HFFc6 (cell line): ENCODE measurements at places on chromosomes 6 and 20. TPM values are rescaled to one million over a fixed set of nuclear protein-coding genes. Genes with fewer than 3 reads are reported as not detected.

DNA sequence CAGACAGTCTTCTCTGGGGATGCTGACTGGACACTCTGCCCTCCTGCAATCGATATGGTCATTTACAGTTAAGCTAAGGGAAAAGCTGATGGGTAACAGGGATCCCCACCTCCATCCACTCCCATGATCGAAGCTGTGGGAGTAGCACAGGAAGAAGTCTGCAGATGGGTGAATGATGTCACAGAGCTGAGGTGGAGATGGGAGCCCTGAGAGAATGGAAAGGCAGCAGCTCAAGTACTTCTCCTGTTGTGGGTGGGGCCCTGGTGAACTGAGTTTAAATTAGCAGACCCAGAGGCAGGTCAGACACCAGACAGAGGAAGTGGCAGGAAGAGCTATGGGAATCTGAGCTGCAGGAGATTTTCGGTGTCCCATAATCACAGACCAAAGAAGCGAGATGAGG, 29.0 kb downstream of the HDGFL1 start:
- no peak for DNase-seq
- H3K27me3 ChIP-seq, result no peaks in the 10 kb centered on the region; the same call in 1 of the 2 replicates
- no peak overlapping the region for H3K27ac ChIP-seq
- H3K4me3 ChIP-seq, result no peak overlapping the region
- H3K4me1 ChIP-seq, result no peaks in the 10 kb centered on the region
- peaks cover 10% of the 10 kb centered on the region for H3K36me3 ChIP-seq

CLDN20 gene
- not detected in 3 replicates for total RNA-seq

DNA sequence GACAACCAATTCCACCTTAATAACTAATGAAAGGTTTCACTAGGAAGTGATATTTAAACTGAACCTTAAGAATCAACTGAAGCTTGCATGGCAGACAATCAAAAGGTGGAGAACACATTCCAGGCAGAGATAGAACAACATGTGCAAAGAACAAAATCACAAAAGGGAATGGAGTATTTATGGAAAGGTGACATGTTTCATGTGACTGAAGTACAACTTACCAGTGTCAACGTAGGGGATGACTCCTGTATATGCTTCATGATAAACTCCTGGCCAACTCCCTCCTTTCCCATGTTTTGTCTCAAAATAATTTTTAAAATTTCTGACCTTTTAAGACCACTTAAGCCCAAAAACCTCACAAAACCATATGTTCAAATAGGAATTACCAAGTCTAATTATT, 6.6 kb downstream of the PLN start:
- no peak for DNase-seq
- H3K4me3 ChIP-seq, result no peak overlapping the region
- H3K27me3 ChIP-seq, result no peaks in the 10 kb centered on the region
- peaks cover 48% of the 10 kb centered on the region for H3K4me1 ChIP-seq
- peaks cover 6% of the 10 kb centered on the region; the same call in 1 of the 2 replicates for H3K36me3 ChIP-seq
- H3K27ac ChIP-seq, result no peak overlapping the region

WFDC12 gene
- not detected in 3 replicates for total RNA-seq

DNA sequence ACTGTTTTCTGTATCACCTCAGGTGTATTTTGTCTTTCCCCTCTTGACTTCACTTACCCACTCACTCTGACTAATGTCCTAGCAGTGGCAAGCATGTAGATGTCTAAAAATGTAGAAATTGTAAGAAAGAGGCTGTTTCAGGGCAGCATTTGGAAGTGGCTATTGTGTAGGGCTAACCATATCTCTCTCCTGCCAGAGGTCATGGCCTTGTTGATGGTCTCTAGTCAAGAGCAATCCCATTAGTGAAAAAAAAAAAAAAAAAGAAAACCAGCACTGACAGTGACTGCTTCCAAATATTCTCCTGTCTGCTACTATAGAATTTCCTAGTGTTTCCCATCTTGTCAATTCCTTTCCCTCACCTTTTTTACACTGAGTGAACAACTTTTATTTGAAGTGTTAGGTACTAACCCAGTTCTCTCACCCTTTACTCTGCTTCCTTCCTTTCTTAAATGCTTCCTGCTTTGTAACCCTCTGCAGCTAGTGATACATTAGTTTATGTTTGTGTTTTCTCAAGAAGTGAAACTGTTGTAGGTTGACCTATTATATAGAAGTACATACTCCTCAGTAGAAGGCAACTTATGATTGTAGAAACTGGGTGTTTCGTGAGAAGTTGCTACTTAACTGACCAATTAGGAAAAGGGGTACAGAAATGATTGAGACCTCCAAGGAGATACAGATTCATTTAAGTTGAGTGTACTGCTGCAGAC, 174.1 kb upstream of the PTPRK start:
- no peak for DNase-seq
- H3K4me1 ChIP-seq, result peaks cover 38% of the 10 kb centered on the region
- H3K36me3 ChIP-seq, result no peaks in the 10 kb centered on the region
- no peak overlapping the region for H3K27ac ChIP-seq
- H3K27me3 ChIP-seq, result peaks cover 2% of the 10 kb centered on the region; the same call in 1 of the 2 replicates

- no peaks in the 10 kb centered on the region for H3K4me1 ChIP-seq
- H3K36me3 ChIP-seq, result no peaks in the 10 kb centered on the region
- DNase-seq, result no peak
- no peaks in the 10 kb centered on the region for H3K27me3 ChIP-seq
- no peak overlapping the region for H3K4me3 ChIP-seq
- no peak overlapping the region for H3K27ac ChIP-seq
Observed at GRCh38 chr20:52993076-52993475, 20.9 kb downstream of the TSHZ2 start.

DNA sequence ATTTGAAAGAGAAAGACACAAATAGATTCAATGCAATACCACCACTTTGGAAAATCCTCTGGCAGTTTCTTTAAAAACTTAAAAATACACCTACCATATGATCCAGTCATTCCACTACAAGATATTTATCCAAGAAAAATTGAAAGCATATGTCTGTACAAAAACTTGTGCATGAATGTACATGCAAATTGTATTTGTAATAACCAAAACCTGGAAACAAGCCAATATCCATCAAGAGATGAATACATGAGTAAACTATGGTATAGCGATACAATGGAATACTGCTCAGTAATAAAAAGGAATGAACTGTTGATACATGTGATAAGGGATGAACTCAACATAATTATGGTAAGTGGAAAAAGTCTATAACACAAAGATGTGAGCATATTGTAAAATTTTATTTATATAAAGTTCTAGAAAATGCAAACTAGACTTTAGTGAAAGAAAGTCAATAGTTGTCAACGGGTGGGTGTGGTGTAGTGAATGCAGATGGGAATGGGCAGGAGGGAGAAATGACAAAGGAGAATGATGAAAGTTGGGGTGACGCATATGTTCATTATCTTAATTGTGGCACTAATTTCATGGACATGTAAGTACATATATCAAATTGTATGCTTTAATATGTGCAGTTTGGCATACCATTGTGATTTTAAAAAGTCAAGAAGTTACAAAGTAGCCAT, 347.5 kb downstream of the SAMD5 start:
- H3K27ac ChIP-seq, result no peak overlapping the region
- H3K4me1 ChIP-seq, result no peaks in the 10 kb centered on the region
- no peak for DNase-seq

MYMX gene
- not detected in 3 replicates for total RNA-seq

DNA sequence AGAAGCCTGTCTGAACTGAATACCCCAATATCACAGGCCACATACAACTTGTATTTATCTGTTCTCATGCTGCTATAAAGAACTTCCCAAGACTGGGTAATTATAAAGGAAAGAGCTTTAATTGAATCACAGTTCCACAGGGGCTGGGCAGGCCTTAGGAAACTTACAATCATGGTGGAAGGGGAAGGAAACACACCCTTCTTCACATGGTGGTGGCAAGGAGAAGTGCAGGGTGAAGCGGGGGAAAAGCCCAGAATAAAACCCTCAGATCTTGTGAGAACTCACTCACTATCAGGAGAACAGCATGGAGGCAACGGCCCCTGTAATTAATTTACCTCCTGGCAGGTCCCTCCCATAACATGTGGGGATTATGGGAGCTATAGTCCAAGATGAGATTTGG, 50.3 kb upstream of the FNDC1 start:
- DNase-seq, result no peak
- H3K27me3 ChIP-seq, result peaks cover 25% of the 10 kb centered on the region
- H3K4me3 ChIP-seq, result no peak overlapping the region
